Coronary artery (tissue), 2 donors: ENCODE measurements at places on chromosomes 5 and 9.

- no peak for DNase-seq
Observed at GRCh38 chr9:72292256-72292682, 72.7 kb downstream of the ZFAND5 start.

DNA sequence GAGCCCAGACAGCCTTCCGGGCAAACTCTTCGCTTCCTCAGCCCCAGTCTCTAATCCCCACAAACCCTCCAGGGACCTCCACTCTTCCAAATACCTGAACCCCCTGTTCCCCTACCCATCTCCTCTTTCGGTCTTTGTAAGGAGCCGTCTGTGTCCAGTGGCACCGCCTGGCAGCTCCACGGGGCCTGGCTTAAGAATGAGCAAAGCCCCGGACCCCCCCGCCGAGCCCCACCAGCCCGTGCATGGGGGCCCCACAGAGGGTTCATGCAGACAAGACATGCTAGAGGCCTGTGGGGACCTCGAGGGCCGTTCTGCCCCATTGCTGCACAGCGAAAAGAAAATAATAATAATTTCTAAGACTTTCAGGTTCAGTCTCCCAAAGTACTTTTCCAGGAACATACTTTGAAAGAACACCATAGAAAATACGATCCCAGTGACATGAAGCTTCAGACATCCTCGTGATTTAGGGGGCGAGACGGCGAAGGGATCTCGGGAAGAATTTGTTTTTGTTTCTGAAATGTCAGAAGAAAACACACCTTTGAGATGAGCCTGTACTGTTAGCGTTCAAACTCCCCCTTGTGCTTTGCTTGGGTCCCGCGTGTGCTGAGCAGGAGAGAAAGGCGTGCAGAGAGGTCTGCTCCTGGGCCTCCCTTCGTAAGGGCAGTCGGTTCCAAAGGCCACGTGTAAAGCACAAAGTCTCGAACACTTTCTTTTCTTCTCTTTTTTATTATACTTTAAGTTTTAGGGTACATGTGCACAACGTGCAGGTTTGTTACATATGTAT lies 49.2 kb downstream of the IRX2 start:
- peak; percentile 41 for DNase-seq

- DNase-seq: peak; percentile 26
Observed at GRCh38 chr5:1959725-1960581, 77.2 kb upstream of the IRX4 start.

- DNase-seq: no peak
Observed at GRCh38 chr5:114648940-114649339, 287.1 kb downstream of the KCNN2 start.

DNA sequence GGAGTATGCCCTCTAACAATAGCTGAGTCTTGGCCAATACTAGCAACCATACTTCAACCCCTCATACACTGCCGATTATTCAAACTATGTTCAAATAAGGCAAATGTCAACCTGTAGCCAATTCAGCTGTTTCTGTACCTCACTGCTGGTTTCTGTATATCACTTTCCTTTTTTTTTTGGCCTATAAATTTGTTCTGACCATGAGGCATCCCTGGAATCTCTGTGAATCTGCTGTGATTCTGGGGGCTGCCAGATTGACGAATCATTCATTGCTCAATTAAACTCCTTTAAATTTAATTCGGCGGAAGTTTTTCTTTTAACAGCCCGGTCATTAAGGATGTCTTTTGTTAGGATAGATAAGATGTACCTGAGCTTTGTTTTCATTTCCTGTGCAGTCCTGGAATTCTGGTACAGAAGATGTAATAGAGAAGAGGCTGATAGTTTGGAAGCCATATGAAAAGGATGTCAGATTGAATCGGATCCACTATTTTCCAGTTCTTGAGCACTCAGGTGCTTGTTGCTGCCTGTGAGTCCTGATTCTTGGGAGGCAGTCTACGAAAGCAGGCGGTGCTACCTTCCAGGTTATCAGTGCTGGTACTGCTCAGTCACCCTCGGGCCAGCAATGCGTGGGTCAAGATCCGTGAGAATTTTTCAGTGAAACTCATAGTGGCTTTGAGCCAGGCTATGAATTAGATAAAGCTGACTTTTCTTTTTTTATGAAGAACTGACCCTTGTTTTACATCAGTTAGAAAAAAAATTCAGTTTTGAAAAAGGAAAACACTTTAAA lies 106.2 kb upstream of the TUT7 start:
- DNase-seq: no peak

- no peak for DNase-seq
Observed at GRCh38 chr9:2231829-2232228, 216.7 kb downstream of the SMARCA2 start.

- no peak for DNase-seq
Observed at GRCh38 chr5:6732634-6733410, 19.6 kb downstream of the TENT4A start.

- DNase-seq: no peak
Observed at GRCh38 chr9:131670247-131671132, 69.4 kb downstream of the RAPGEF1 start.

DNA sequence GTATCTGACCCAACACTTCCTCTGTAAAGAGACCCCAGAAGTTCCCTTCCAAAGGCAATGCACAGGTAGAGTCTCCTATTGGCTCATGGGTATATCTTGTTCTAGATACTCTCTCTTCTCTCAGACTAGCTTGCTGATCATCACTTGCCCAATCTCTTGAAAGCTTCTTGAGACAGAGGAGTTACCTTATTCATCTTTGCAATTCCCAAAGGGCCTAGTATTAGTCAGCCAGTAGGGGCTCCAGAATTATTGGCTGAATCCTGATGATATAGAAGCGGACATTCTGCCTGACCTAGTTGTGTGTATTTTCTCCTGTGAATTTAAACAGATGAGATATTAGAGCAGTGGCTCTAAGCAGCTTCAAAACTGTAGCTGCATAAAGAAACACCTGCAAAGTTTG lies 304.0 kb upstream of the KLF4 start:
- no peak for DNase-seq

GRCh38 chr5:175657593-175658271 lies at the start of gene HRH2:
Gene HRH2, plus strand, starts transcription at chr5:175658071. Its CDS starts 25,163 bp downstream, at chr5:175683234.
- DNase-seq: no peak

DNA sequence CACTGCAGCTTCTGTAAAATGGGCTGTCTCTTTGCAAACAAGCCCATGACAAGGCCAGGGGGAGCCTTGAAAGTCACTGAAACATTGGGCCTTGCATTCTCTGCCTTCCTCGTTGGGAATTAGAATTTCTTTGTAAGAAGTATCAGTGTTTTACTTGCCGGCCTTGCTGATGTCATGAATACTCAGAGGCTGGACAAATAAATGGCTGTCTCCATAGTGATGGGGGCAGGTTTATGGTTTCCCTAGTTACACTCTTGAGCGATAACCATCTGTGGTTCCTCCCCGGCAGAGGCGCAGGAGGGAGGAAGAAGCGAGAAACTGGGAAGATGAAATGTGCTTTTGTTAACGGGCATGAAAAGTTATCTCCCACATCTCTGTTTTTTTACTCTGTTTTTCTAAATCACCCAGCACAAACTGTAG lies 272.7 kb upstream of the PANK3 start:
- DNase-seq: no peak

DNA sequence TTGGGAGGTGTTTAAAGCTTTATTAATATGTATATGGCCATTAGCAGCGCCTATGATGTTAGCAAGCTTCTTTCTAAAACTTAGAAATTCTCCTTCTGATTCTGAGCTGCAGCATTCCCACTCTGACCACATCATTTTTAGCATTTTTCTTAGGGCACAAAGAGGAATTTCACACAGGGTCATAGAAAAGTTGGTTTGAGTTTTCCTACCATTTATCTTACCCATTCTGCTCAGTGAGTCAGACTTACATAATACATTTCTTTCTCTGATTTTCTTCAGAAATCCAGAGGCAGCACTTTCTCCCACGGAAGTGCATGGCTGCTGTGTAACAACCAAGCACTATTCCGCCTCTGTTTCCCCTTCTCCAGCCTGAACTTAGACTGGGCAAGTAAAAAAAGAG lies 246.6 kb downstream of the ARL15 start:
- no peak for DNase-seq

DNA sequence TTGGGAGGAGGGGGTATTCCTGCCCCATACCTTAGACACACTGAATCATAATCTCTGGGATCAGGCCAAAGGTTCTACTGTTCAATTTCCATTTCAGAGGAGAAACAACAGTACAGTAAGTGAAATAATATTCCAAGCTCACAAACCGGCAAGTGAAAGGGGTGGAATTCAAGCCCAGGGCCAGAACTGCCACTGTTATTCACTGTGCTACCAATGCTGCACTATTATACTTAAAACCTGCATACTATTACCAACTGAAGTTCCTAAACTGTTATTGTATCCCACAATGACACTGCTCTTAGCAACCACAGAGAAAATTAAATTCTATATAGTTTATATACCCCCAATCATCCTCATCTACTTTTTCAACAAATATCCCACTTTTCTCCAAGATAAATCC lies 24.6 kb downstream of the SSBP2 start:
- DNase-seq: no peak

- DNase-seq: no peak
Observed at GRCh38 chr5:174692982-174693422, 31.4 kb upstream of the MSX2 start.
